Gastroesophageal sphincter (tissue), 4 donors: ENCODE measurements at places on chromosomes 7 and 10.

- ATAC-seq: no peak
Measured at GRCh38 chr7:132065989-132066603, 509.7 kb upstream of the PODXL start.

- no peak for ATAC-seq
Measured at GRCh38 chr10:79976999-79977398, 28.1 kb upstream of the SFTPD start.

- no peak for ATAC-seq
Measured at GRCh38 chr7:141652691-141653090, 49.3 kb downstream of the DENND11 start.

DNA sequence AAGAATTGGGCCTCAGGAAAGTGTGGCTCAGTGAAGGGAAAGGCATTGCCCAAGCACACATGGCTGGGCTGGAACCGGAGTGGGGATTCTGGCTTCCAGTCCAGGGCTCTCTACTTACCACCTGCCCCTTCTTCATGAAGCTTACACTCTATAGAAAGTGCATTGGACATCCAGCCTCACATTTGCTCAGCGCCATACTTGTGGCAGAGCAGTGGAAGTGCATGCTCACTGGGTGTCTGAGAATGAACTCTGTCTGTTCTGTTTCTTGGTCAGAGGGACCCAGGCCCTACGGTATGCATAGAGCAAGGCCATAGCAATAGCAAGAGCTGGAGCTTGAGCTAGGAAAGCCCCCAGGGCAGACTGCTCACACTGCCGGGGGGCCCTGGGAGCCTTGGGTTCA, 1253.5 kb downstream of the TYW1 start:
- no peak for ATAC-seq

DNA sequence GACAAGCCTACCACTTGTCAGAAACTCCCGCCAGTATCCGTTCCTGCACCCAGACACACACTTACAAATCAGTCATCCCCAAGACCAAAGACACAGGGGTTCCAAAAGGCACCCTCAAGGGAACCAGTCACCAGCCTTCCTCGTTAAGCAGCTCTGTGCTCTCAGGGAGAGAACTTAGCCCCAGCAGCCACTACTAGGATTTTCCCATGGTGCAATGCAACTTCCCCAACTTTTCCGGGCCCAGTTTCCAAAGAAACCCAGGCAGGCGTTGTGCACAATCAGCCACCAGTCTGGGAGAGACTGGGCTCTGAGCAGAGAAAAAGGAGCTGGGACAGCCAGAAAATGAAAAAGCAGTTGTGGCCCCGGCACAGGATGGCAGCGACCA, 1.2 kb downstream of the DLG5 start:
- no peak for ATAC-seq
